ENCODE measurements at places on chromosomes 1 and 21.

GRCh38 chr1:41728403-41729202, 190.1 kb downstream of the HIVEP3 start:
- no peak for DNase-seq

DNA sequence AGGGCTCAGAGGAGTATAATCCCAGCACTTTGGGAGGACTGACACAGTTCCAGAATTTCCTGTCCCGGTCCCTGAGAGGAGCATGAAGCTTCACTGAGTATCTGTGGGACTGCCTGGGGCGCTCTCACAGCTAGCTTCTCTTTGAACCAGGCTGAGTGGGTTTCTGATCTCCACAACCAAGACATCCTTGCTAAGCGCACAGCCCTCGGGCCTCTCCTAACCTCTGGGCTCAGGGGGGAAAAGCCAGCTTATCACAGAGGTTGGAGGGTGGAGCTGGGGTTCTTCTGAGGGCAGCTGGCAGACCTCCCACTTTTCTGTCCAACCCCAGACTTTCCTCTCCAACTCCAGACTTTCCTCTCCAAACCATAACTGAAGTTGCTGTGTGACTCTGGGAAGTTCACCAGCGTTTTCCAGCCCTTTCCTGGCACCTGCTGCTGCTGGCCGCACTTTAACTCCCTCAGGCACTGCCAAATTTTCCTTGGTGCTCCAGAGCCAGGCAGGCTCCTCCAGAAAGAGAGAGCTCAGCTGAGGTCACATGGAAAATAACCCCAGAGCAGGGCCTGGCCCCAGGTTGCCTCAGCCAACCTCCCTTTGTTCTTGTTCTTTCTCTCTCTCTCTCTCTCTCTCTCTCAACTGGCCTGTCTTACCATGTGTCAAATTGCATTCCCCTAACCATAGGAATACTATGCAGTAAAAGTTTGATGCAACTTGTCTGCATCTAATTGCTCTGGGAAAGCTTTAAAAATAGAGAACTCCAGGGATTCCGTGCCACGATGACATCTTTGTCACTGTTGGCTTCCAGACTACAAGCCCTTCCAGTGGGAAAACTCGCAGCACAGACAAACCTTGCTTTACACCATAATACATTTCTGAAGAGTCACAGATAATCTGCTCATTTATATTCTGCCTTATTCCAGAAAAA, 49.5 kb downstream of the OLFML2B start:
- no peak for DNase-seq

GRCh38 chr1:110689868-110690267, 15.1 kb upstream of the KCNA3 start:
- DNase-seq: no peak

DNA sequence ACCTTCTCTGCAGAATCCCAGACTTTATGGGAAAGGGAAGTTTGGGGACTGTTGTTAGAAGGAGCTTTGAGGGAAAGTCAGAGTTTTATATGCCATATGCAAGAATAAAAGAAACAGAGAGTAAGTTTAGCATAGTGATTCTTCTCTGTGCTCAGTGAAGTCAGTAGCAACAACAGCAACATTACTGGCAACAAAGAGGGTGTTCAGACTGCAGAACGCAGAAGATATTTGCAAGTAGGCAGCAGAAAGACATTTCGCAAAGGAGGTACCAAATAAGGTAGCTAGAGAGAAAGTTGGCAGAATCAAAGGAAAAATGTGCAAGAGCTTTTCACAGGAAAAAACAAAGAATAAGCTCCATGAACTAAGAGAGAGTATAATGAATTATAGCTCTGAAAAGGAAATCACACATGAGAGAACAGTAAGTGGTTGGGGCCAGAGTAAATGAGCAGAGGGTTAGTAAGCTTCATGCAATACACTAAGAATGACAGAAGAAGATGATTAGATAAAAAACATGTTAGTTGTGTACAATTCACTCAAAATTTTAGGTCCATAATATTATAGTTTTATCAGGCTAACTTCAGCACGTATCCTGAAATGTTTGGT, 98.1 kb downstream of the NEGR1 start:
- no peak for DNase-seq

- no peak for DNase-seq
Measured at GRCh38 chr1:235631816-235632215, 17.8 kb downstream of the GNG4 start.

DNA sequence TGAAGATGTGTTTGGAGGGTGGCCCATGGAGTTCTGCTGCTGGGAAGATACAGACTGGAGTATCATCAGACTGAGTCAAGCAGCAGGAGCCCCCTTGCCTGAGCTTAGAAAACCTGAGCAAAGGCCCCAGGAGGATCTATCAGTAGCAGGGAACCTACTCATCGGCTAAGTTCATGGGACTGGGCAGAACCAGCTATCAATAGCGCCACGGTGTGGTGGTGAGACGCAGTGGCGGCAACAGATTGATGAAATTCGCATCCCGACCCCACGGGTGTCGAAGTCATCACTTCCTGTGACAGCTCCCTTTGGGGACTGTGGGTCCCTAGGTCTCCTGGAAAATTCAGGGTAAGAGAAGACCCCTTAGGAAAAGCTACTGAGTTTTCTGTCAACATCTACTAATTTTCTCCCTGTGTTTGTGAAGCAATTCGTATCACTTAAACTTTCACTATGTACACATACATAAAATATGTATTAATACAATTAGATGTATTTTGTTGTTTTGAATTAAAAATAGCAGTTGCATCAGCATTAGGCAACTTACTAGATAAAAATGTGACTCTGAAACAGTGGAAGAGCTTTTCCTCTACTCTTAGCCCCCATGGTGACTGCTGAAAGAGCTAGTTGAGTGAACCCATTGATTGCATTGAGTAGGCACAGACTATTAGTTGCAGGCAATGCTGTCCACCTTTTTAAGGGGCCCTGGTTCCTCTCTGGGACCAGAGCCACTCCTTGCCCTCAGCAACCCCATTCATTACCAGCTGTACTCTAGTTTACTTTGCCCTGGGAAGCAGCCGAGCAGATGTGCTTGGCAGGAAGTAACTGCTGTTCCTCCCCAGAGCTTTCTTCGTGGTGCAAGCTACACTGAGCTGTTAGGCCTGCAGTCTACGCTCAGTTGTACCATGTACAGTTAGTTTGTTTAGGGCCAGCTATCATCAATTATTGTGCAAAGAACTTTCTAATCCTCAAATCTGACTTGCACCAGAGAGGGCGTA, 7.3 kb upstream of the CACNA1S start:
- DNase-seq: peak; percentile 59

DNA sequence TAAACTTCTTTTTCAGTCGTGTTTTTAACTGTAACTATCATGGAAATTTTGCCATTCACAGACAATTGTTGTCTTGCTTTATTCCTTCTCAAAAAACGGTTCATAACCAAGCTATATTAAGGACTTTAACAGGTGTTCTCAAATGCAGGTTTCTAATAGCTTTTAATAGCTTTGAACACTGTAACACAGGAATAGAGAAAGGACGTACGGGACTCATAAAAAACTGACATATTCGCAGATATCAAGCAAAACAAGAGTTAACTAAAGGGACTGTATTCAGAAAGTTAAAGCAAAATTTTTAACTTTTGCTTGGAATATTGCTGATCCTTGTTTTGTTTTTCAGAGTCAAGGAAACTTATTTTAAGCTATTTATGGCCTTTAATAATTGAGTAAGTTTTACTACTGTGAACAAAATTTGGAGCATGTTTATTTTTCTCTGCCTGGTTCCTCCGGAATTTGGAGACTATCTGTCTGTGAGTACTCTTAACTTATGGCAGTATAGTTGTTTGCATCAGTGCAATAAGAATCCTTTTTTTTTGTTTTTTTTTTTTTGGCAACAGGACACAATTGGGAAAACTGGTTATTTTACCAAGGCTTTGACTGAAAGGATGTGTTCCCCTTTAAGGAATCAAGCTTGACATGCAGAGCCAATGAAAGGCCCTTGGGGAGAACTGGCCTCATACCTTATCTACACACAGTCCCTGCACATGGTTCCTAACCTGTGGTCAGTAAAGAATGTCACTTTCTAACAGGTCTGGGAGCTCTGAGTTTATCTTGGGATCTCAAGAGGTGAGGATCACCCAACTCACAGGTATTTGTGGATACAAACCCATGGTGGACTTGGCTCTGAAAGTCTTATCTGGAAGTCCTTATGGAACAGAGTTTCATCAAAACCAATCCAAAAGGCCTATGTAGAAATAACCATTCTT, 5.8 kb upstream of the CD46 start:
- DNase-seq: no peak

DNA sequence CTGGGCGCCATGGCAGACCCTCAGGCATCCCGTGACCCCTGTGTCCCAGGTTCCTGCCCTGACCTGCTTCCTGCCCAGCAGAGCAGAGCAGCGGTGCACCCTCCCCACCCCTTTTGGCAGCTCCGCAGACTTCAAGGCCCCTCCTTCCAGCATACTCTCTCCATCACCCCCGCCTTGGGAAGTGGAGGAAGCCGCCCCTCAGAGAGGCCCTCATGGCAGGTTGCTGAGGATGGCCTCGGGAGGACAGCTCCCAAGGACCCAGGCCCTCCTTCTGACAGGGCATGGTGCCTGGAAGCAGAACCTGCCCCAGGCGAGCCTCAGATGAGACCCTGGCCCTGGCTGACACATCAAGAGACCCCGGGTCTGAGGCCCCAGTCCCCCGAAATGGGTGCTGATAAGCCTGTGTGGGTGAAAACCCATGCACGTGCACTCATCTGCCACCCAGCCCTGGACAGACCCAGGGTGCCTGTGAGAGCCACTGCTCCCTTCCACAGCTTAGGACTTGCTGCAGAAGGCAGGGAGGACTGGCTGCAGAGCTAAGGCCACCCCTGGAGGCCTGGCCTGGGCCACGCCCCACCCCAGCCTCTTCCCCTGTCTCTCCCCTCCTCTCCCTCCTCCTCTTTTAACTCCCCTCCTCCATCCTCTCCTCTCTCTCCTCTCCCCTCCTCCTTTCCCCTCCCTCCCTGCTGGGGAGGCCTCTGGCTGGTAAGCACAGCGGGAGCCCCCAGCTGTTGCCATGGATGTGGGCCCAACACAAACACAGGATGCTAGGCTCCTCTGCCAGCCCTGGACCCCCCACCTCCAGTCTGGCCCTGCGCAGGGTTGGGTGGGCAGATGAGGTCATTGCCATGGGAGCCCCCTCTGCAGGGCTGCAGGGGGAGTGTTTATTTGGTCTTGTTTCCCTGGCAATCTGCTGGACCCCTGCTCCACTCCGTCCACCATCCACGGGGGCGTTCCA, 33.7 kb downstream of the WNT9A start:
- no peak for DNase-seq

DNA sequence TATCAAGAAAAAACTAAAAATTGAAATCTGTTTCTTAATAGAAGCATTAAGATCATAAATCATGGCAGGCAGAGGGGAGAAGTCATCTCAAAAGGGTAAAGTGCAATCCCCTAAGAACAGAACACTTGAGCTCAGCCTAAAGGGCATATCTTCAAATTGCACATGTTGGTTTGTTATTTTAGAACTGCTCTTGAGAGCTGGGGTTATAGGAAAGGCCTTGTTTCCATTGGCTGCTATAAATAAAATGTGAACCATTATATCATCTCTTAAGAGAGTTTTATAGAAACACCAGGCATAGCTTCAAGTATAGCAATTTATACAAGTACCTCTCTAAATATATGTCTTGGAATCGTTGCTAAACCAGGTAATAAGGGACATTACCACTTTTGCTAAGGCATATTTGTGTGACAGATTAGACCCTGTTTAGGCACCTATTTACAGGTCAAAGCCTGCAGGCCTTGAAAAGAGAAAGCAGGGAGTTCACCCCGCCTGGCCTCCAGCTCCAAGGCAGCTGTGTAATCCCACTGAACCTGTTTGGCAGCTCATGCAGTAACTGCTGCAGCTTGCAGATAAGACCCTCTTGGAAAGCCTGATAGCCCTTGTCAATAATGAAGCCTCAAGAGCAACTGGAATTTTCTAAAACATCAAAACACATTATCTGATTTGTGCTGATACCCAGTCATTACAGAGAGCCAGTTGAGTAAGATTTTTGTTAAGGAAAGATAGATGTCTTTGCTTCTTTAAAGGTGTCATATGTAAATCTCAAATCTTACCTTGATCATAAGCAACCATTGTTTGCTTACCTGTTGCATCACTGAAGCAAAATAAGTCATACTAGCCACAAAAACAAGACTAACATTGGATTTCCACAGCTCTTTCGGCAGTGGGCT, 24.2 kb upstream of the SYDE2 start:
- DNase-seq: no peak
